Anterior cingulate cortex (tissue), 58 donors: ENCODE measurements at places on chromosomes 6 and 20.
A peak's percentile ranks its signal among the peaks of the same experiment; 100 is the strongest.

GRCh38 chr20:62605236-62605943 is 36.9 kb upstream of the SLCO4A1 start:
- DNase-seq = no peak

DNA sequence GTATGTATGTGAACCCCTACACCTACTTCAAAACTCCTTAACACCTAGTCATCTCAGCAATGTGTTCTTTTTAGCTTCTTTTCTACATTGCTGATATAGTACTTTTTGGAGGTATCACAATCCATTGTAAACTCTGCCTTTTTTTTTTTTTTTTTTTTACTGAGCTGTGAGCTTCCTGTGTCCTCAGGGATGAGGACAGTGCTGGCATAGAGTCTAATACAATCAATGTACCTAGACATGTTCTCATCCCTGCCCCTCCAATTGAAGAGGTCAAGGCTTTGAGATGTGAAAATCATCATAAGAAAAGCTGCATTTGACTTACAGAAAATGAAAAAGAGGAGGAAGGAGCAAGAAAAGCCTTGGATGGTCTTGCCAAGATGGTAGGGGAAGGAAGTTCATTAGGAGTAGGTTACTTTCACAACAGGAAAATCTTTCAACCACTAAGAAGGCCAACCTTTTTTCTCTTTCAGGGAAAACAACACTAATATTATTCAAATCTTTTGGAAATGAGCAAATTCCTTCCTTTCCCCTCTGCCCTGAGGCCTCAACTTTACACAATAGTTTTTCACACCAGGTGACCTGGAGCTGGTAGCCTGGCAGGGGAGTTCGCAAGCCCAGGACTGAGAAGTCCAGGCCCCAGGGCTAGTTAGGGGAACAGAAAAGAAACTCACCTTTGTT is 2.8 kb upstream of the JARID2 start:
- no peak for DNase-seq

- no peak for DNase-seq
These were observed 4.7 kb downstream of the CDS2 start for GRCh38 chr20:5131502-5131901.

DNA sequence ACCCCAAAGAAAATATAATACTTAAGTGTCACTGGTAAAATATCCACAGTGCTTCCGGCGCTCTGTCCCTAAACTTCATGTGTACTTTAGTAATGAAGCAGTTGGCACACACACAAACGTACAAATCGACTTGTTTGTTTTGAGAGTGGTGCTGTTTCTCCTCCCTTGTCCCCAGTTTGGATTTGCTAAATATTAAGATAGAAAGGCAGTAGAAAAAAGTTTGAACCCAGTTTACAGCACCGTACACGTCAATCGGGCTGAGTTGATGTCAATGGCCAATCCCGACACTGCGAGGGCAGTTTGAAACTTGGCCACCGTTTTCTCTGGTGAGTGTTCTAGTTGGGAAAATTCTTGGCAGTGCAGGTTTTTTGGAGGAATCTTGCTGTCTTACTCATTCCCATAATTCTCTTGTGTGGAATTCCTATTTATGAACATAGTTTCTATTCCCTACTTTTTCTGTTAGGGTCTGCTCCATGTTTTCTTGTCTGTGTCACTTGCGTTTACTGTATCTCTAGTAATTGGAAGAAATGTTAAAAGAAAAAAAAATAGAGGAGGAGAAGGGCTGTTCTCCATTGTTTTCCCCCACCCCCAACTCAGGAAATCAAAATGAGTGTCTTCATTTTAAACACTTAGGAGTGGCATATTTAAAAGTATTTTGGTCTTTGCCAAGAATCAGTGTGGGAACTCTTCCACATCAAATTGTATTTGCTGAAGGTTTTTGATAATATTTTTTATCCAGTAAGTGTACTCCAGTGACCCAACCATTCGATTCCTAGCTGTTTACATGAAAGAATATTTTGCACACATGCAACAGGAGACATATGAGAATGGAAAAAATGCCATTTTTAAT is 72.3 kb downstream of the OR2B2 start:
- DNase-seq = no peak

GRCh38 chr20:64283646-64284045 is 28.1 kb downstream of the PCMTD2 start:
- DNase-seq = no peak

- DNase-seq = no peak
These were observed 699.0 kb downstream of the HDGFL1 start for GRCh38 chr6:23268348-23268747.

DNA sequence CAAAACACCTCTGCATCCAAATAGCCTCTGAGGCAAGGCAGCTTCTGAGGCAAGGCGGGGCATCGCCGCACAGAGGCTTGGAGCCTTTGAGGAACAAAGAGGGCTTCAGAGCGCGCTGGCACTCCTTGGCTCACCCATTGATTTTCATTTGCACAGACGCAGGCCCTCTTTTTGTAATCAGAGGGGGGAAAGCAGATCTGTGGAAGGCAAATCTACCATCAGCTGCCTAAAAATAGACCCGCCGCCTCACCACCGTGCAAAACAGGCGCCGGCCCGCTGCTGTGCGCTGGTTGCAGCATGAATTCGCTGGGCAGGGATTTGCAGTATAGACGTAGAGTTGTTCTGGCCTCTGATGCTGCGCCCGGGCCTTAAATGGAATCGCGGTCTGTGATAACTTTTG is 69.9 kb upstream of the STMND1 start:
- no peak for DNase-seq

DNA sequence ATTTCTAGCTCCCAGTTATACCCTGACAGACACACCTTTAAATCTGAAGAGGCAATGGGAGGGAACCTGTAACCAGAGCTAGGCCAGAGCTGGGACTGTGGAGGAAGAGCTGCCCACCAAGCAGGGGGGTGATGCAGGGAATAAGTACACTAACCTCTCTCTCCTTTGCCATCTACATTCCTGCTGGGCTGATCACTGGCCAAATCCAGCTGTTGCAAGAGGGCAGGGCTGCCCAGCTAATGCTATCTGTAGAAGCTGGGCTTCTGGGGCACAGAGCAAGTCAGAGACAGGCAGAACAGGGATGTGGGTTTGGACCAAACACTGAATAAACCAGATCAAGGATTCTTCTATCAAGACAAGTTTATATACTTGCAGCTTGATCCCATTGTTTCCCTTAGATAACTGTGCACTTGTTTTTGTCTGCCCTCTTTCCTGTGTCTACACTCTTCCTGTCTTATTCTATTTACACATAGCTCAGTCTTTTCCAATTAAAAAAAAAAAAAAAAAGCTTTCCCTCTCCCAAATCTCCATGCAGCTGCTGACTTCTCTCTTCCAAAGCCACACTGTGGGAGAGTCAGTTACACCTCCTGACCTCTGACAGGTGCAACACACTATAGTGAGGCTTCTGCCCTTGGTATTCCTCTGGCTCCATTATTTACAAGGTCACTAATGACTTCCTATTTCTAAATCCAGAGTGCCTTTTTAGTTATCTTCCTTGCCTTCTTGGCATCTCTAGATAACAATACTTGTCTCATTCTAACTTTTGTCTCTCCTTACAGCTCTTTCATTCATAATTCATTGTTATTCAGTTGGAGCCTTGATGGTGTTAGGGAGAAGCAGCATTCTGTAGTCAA is 43.7 kb downstream of the TRIM38 start:
- DNase-seq = no peak

GRCh38 chr6:23435126-23435525 is 690.9 kb upstream of the NRSN1 start:
- no peak for DNase-seq

- no peak for DNase-seq
These were observed 213.3 kb upstream of the SSTR4 start for GRCh38 chr20:22821796-22822195.

DNA sequence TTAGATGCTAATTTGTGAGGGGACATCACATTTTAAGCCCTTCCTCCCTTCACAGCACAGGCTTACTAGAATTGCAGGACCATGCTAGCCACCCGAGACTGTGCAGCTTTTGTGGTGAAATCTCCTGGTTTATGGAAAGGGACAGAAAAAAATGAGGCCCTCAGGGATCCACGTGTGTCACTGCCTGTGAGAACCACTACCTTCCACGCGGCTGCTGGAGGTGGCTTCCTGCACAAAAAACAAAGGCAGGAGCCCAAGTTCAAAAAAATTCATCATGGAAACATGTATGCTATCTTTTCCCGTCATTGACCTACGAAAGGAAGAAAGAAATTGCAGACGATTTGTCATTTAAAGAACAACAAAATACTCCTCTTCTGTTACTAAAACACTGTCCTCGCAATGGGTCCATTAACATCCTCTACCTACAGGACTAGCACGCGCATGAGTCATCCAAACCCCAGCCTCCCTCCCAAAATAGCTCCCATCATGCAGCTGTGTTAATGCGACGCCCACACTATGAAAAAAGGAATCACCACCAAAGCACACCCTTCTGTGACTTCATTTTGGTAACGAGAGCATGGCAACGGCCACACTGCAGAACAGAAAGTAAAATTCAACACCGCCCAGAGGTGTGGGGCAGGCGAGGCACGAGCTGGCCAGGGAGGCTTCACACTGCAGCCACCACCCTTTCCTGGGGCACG is 45.7 kb downstream of the RAMACL start:
- DNase-seq = no peak

DNA sequence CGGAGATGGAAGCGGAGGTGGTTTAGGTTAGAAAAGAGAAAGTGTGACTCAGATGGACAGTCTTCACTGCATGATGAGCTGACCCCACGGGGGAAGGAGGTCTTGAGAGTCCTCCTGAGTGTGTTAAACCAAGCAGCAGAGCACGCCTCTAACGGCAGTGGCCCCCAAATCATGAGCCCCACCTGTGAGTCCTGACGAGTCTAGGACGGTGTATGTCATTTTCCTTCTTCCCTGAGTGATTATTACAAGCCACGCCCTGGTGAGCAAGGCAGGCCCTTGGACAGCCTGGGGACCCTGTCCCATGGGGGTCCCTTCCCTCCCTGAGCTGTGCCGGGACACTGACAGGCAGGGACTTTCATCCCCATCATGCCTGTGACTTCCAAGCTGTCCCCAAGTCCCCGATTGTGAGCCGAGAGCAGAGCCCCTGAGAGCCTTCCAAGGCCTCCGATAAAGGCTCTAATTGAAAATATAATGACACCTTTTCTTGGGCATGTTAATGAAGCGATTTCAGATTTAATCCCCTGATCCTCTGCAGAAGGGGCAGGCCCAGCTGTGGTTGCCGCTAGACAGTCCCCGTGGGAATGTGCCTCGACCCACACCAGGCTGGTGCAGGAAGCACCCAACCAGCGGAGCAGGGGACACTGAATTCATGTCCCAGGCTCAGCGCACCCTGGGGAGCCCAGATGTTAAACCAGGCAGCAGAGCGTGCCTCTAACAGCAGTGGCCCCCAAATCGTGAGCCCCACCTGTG is 320.1 kb downstream of the TAF4 start:
- DNase-seq = no peak

GRCh38 chr6:156166093-156166492 is 611.1 kb upstream of the ARID1B start:
- DNase-seq = no peak

DNA sequence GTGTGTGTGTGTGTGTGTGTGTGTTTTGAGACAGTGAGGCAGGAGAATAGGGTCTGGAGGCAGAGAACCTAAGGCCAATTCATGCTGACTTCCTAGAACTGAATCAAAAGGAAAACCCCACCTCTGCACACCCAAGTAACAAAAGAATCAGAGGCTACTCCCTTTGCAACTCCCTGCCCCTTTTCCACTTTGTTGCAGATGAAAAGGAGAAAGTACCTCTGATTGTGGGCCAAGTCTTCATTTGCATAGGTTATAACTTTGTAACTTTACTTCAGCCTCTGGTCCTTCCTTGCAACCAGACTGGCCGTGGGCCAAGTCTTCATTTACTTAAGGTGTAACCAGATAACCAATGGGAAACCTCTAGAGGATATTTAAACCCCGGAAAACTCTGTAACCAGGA is 168.8 kb downstream of the EYA2 start:
- no peak for DNase-seq

DNA sequence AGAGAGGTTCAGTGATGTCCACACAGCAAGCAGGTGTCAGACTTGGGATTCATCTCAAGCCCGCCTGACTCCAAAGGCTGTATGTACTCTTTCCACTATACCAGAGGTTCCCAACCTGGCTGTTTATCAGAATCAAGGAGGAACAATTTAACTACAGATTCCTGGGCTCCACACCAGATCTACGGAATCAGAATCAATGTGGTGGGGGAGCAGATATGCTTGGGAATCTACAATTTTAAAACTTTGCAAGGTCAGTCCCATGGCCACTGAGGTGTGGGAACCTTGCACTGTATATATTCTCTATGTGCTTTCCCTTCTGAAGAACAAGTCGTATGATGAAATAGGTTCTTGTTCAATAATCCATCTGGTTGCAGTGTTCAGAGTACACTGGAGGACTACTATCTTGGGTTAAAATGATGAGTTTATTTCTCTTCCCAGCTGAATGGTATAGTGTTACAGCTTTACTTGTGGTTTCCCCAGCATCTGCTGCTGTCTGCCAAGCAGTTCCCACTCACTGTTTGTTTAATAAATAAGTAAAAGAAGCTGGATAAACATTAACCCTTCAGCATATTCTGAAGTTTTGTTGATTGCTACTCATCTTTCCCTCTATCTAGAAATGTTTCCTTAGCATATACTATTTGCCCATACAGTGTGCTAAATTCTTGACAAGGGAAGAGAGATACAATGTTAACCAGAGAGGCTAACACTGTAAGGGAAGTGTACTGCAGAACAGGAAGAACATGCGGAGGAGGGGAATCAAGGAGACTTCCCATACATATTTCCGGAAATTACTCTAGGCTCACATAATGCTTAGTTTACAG is 9.9 kb downstream of the TTI1 start:
- no peak for DNase-seq

- peak; percentile 79 for DNase-seq
These were observed 599 bp downstream of the EPM2A start for GRCh38 chr6:145734486-145735355.

GRCh38 chr6:1850121-1850839 is 240.6 kb downstream of the FOXC1 start:
- no peak for DNase-seq

GRCh38 chr20:56222945-56223344 is 25.6 kb upstream of the MC3R start:
- no peak for DNase-seq

GRCh38 chr6:82882363-82883023 is 183.1 kb downstream of the UBE3D start:
- no peak for DNase-seq

DNA sequence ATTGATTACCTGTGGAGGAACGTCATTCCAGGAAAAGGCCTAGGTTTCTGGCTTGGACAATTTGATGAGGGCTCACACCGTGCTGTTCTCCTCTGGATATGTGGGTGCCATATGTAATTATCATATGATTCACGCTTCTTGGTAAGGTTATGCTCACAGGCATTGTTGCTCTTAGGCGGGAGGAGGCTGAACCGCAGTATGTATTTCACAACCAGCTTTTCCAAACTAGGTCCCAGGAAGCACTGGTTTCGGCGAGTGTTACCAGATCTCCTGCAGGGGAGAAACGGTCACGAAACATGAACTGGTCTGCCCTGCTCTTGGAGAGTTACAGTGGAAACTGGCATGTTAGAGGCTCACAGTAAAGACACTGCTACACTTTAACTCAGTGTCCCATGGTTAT is 793 bp upstream of the FAM50B start:
- no peak for DNase-seq

GRCh38 chr20:50192364-50193198 is 2.0 kb downstream of the CEBPB start:
- DNase-seq = no peak
